ENCODE measurements at places on chromosomes 3 and 15.

DNA sequence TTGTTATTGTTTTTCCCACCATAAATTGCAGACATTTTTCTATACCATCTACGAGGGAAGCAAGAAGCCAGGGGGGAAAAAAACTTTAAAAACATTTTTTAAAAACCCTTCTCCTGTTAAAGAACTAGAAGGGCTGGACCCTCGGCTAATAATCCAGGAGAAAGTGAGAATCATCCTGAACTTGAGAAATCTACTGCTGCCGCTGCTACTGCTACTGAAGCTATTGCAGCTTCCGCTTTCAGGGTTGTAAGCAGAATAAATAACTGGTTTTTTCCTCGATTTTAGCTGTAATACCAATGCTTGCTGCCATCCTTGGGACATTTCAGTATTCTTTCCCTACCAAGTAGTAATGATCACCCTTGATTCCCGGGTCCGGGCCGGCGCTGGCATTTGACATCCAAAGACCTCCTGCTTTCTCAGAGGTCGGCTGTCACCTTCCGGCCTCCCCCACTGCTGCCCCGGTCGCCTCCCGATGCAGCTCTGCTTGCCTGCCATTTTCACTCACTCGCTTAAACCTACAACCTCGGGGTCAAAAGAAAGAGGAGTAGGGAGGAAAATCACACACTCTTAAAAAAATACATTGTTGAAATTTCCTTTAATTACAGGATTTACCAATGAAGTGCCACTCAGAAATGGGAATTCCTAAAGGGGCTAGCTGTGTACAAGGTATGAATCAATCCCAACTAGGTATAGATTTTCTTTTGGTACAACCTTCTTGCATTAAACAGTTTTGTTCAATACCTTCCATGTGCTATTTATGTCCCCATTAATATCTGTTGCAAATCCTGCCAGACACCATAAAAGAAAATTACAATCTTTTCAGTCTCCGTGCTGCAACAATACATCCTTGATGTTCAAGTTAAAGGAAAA lies 674 bp upstream of the MECOM start:
- no peak for DNase-seq

DNA sequence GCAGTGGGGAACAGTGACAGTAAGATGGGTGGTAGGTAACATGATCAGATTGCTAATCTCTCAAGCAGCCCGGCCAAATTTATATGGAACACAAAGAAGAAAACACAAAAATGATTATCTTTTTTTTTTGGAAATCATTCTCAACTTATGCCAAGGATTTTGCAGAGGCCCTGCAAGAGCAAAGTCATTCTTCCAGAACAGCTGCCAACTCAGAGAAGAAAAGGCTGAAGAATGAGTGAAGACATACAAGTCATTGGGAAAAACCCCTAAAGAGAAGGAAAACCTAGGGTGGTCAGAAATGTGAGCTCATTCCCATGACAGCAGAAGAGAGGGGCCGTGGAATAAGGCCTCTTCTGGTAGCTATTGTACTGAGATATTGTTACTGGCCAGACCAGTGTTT lies 246.7 kb downstream of the SHOX2 start:
- no peak for DNase-seq

DNA sequence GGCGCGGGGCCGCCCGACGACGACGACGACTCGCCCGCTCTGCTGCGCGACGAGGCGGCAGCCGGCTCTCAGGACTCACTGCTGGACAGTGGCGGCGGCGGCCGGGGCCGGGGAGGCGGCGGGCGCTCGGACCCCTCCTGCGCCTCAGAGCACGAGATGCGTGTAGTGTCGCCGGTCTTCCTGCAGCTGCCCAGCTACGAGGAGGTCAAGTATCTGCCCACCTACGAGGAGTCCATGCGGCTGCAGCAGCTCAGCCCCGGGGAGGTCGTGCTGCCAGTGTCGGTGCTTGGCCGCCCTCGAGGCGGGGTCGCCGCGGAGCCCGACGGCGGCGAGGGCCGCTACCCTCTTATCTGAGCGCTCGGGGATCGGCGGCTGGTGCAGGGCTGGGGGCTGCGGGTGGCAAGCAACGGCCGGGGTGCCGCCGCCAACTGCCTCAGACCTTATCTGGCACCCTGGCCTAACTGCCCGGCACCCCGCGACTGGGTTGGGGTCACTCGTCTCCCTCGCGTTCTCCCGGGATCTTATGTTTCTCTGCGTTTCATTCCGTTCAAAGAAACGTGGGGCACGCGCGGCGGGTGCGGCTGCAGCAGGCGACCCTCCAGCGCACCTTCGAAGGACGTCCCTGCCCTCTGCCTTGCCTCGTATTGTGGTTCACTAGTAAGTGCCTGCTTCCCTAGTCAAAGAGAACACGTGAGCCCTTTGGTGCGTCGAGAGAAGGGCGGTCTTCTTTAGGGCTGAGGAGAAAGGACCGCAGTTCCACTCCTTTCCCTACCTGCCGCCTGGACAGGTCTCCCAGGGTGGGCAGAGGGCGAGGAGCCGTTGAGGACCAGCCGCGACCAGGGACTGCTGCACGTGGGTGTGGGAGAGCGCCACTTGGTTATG lies 1.0 kb downstream of the C3orf80 start:
- no peak for DNase-seq

DNA sequence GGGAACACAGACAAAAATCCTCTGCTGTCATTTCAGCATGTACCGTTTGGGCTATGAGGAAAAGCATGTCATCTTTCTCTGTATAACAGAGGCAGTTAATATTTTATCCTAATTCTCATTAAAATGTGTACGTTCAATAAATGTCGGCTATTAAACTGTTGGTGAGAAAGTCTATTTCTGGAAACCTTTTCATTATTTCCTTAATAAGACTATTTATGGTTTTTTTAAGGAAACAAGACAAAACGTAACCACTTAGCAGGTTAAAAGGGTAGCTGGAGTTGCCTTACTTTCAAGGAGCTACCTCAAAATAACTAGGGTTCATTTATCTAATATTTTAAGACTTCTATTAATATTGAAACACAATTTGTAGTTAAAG lies 1.8 kb upstream of the STT3B start:
- no peak for DNase-seq

- DNase-seq: no peak
Observed at GRCh38 chr15:69685512-69686452, 233.2 kb downstream of the RPLP1 start.

DNA sequence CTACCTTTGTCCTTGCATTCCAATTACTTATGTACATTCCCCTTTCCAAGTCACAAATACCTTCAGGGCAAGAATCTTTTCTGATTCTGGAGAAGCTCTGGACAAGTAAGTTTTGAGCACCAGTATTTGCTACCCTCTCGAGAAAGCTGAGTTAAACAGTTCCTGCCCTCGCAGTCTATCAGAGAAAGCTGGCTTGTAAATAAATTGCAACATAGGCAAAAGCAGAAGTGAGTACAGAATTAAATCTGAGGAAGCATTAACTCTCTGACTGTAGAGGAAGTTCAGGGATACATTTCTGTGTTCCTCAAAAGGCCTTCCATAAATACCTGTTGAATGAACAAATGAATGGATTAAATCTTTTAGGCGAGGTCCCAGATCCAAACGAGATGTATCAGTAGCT lies 1.2 kb downstream of the OSBPL11 start:
- DNase-seq: no peak

DNA sequence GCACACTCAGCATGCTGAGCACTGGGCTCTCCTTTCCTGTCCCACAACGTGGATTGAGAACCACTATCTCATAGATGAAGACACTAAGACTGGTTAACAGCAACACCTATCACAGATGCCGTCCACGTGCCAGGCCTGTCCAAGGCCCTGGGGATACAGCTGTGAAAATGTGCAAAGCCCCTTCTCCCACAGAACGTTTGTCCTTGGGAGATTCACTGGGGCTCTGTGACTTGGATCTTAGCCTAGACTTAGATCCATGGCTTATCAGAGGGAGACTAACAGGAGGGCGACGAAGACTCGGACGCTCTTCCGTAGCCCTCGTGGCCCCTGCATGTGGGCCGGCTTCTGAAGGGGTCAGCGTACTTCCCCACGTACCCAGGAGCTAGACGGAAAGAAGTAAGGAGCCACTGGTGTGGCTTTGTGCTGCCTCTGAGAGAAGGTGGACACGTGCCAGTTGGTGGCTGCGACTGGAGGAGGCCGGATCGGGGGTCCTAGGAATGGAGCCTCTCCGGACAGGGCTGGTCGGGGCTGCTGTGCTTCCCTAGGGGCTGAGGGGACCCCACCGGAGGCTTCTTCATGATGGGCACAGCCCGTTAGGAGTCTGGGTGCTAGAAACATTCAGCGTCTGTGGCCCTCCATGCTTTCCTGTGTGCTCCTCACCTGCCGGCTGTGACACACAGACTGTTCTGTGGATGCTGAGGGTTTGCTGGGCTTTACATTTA lies 964 bp downstream of the NRROS start:
- DNase-seq: no peak
